ENCODE measurements at places on chromosomes 12 and 14.

DNA sequence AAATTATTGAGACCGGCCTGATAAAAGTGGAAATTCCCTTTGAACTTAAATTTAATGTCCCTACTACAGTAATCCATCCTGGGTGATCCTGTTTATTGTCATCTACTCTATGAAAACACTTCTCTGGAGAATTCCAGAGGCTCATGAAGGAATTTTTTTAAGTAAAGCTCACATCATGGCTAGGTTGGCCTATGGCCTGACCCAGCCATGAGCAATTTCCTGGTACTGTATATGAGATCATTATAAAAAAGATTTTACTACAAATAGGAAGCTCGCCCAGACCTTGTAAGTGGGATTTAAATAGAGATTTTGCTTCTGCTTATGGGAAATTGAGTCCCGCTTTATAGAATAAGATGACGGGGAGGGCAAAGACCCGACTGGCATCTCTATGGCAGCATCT lies 215.5 kb downstream of the DPF3 start:
- DNase-seq = no peak

- DNase-seq = no peak
These were observed 39.7 kb downstream of the PSMA6 start for GRCh38 chr14:35331605-35332516.

DNA sequence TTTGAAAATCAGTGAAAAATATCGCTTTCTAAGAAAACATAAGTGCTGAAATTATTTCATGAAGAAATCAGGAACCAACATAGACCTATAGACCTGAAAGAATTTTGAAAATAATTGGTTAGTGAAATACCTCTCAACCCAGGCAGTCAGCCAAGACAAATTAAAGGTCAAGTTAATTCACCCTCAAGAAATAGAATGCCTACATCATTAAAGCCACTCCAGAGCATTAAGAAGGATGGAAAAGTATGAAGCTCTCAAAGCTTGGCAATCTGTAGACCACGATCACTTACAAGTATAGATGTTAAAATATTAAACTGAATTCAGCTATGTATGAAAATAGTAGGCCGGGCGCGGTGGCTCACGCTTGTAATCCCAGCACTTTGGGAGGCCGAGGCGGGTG lies 48.3 kb downstream of the SFSWAP start:
- no peak for DNase-seq

DNA sequence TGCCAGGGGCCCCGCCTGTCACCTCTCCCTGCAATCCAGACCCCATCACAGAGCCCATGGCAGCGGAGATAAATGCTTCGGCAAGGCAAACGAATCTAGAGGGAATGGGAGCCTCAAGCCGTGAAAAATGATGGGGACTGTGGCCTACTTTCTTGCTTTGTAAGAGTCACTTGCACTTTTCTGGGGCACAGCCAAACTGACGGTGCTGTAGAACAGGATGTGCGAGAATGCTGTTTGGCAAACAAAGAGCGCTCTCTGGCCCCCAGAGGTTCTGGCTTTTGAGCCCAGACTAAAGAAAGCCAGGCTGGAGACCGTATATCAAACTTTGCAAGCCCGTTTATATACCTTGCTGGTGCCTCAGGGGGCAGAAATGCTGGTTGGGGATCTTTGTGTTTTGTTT lies 108.7 kb downstream of the CACNA1C start:
- DNase-seq = no peak

DNA sequence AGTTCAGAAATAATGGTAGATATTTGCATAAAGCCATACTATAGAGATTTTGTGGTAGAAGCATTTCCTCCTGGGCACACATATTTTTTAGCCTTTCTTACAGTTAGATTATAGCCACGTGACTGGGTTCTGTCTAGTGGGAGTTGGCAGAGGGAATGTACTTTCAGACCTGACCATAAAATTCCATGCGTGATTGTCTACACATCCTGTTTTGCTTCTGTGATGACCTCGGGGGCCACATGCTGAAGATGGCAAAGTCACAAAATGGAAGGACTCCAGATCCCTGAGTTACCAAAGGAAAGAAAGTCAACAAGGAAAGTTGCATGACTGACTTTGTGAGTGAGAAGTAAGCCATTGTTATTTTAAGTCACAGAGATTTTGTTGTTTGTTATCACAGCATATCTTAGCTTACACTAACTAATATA lies 14.6 kb upstream of the MIA2 start:
- DNase-seq = no peak

DNA sequence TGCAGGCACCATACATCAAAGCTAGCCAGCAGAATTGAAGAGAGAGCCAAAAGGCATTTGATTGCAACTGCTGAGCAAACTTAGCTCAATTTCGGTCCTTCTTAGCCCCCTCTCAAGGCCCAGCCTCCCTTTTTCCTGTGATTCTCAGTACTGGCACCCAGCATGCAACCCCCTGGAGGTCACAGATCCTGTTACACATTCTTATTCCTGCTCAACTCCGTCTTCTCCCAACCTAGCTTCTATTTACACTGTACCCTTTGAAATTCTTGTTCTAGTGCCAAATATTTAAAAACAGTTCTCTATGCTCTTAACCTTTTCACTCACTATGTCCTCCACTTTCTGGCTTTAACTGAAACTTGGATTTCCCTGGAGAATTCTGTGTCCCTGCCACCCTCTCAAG lies 131.3 kb upstream of the CPSF6 start:
- no peak for DNase-seq

DNA sequence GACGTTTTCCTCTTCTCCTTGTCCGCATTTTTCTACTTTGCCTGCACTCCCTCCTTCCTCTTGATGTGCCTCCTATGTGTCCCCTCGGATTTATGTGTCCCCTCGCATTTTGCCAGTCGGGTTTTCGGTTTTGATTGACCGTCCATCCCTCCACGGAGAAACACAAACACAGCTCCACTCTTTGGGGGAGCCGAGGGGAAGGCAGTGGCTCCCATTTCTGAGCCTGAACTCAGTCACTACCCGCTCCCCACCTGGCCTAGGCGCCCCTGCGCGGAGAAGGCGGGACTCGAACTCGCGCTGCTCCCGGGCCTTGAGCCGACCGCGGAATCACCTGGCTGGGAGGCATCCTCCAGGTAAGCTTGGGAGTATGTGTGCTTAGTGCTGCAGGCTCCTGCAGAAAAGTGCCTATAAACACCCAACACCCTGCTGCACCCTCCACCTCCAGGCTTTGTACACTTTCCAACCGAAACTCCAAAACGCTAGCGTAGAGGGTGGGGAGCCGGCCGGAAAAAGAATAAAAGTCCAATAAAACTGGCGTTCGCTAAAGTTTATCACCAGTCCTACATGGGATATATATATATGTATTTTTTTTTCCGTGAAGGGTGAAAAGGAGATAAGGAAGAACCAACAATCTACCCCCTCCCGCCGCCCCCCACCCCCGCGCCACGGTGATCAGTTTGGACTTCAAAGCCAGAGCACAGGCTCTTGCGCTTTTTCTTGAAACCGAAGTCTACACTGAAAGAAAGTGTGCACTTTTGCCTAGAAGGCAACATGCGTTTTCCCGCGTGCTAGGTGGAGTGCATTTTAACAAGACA lies 3.3 kb upstream of the CCND2 start:
- DNase-seq = no peak

DNA sequence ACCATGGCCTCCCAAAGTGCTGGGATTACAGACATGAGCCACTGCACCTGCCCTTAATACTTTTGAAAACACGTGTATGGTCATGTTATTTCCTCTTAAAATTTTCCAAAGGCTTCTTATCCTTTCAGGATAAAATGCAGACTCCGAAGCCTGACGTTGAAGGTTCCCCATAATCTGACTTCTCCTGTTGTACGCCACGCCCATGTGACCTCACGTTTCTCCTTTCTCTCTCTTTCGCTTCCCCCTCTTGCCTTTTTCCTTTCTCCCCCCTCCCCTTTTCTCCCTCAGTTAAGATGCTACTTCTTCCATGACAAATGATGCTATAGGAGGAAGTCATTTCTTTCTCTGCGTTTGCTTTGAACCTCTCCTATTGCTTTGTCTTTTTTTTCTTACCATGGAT lies 266.0 kb downstream of the FBXL14 start:
- no peak for DNase-seq

DNA sequence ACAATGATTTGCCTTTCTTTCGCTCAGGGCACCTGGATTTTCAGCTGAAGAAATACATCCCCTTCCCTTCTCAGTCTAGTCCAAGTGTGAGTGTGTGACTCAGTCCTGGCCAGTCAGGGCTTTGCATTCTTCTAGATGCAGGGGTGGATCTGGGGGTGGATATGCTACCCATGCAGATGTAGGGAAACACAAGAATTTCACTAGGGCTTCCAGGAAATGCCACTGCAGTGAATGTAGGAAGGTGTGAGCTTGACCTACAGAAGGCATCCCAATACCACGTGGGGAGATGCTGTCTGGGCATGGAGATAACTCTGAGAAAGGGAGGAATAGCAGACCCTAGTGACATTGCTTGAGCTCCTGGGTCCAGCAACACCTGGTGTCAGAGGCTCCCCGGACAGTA lies 404.2 kb downstream of the GLT1D1 start:
- no peak for DNase-seq

GRCh38 chr12:13175499-13175898 lies 21.0 kb upstream of the EMP1 start:
- no peak for DNase-seq

GRCh38 chr12:122050706-122051105 lies 27.9 kb upstream of the MLXIP start:
- no peak for DNase-seq

GRCh38 chr14:67663633-67664032 lies 10.8 kb downstream of the VTI1B start:
- no peak for DNase-seq

GRCh38 chr12:100331871-100332270 lies 25.0 kb upstream of the SLC17A8 start:
- DNase-seq = no peak

DNA sequence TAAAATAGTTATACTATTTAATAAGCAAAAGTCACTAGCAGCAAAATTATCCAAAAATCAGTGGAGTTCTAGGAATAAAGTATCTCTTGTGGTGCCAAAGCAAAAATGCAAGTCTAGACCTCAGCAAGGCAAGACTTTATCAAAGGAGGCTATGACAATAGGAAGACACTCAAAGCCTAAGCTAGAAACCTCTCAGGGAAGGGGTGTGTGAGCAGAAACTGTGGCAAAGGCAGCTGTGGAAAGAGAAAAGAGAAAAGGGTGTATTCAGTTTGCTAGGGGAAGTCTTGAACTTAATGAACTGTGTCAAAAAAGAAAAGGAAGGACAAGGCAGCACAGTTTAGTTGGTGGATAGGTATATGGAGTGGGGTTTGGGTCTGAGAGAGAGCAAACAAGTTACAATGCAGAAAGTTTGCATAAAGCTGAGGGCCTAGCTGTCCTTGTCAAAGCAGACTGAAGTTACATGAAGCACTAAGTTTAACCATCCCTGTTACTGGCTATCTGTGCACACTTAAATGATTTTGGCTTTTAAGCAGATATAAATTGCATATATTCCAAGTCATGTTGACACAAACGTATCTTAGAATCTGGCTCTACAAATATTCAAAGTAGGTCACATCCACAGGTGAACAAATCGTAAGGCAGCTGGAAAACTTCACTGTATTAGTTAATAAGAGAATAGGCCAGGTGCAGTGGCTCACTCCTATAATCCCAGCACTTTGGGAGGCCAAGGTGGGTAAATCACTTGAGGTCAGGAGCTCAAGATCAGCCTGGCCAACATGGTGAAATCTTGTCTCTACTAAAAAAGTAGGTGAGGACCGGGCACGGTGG lies 31.0 kb upstream of the AMN1 start:
- no peak for DNase-seq

DNA sequence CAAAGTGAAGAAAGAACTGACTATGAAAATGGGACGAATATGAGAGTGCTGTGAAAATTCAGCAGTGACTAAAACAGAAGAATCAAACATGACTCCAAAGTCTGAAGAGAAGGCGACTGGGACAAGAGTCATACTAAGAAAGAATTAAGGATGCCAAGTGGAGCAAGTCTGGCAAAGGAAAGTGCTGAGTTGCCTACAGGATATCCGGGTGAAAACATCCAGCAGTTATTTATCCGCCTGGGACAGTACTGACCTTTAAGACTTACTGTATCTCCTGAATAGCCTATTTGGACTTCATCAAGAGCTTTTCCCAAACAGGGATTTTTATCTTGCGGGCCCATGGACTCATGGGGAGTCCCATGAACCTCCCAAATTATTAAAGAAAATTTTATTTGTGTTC lies 41.1 kb downstream of the KICS2 start:
- peak; percentile 68 for DNase-seq

DNA sequence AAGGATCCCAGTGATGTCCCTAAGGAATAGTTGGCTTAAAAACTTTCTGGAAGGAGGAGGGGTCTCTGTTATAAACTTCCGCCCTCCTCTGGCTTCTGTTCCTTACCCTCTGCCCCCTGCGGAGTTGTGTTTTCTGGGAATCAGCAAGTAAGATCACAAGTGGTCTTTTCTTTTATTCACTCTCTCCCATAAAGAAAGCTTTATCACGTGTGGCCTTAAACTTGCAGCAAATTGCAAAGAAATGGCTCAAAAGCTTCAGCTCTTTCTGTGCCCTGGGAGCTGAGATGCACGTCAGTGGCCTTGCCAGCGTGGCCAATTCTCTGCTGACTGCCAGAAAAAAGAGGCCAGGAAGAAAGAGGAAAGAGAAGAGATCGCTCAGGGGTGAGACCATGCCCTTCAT lies at the start of gene SLCO1C1:
TSS of gene SLCO1C1 (plus strand) at position 101 of the 400 bp plus-strand sequence. CDS start 4,245 bp downstream, outside the sequence.
- no peak for DNase-seq

GRCh38 chr12:130911933-130912332 lies 40.1 kb downstream of the RAN start:
- no peak for DNase-seq

- no peak for DNase-seq
These were observed 1.3 kb downstream of the KRT78 start for GRCh38 chr12:52847335-52848102.

GRCh38 chr14:90556012-90556477 lies 159.2 kb downstream of the CALM1 start:
- DNase-seq = no peak

GRCh38 chr12:109715310-109716091 lies 1.9 kb downstream of the FAM222A start:
- no peak for DNase-seq

GRCh38 chr12:75781532-75782046 lies 250.0 kb downstream of the PHLDA1 start:
- no peak for DNase-seq

- DNase-seq = no peak
These were observed 60.2 kb downstream of the ANO2 start for GRCh38 chr12:5884866-5885265.
